ENCODE measurements at places on chromosomes 4 and X. TPM values are rescaled to one million over a fixed set of nuclear protein-coding genes. Genes with fewer than 3 reads are reported as not detected.

The CSAG2 gene
- not detected for total RNA-seq

The C4orf50 gene
- total RNA-seq = under 0.01 TPM

The F11 gene
- total RNA-seq = not detected

The ZNF711 gene
- 20.7 TPM for total RNA-seq

The CDS1 gene
- 0.27 TPM for total RNA-seq

The STS gene
- 8.5 TPM for total RNA-seq

The HELT gene
- not detected for total RNA-seq

The EXOC1 gene
- 32.5 TPM for total RNA-seq

The GATA1 gene
- 0.22 TPM for total RNA-seq

The RTL5 gene
- 3.6 TPM for total RNA-seq

The NAA11 gene
- total RNA-seq = 0.13 TPM

The SLC25A43 gene
- 7.0 TPM for total RNA-seq

The AREG gene
- 0.09 TPM for total RNA-seq

The IL1RAPL1 gene
- 2.3 TPM for total RNA-seq

The SMIM31 gene
- not detected for total RNA-seq

The SYTL4 gene
- total RNA-seq = 3.0 TPM

The CYSLTR1 gene
- 11.1 TPM for total RNA-seq

The CCSER1 gene
- total RNA-seq = 0.75 TPM

The CENPVL3 gene
- 0.09 TPM for total RNA-seq

The SULT1B1 gene
- total RNA-seq = 0.53 TPM

The ZCCHC13 gene
- not detected for total RNA-seq

Data from muscle of leg (tissue), 16 donors.